ENCODE measurements at places on chromosomes 7 and 10.

- no peak for DNase-seq
These were observed 182.3 kb downstream of the MAD1L1 start for GRCh38 chr7:2050511-2050866.

- DNase-seq: no peak
These were observed 6.1 kb upstream of the GUSB start for GRCh38 chr7:65988084-65988483.

- DNase-seq: no peak
These were observed 27.2 kb downstream of the CDH23 start for GRCh38 chr10:71423901-71424300.

DNA sequence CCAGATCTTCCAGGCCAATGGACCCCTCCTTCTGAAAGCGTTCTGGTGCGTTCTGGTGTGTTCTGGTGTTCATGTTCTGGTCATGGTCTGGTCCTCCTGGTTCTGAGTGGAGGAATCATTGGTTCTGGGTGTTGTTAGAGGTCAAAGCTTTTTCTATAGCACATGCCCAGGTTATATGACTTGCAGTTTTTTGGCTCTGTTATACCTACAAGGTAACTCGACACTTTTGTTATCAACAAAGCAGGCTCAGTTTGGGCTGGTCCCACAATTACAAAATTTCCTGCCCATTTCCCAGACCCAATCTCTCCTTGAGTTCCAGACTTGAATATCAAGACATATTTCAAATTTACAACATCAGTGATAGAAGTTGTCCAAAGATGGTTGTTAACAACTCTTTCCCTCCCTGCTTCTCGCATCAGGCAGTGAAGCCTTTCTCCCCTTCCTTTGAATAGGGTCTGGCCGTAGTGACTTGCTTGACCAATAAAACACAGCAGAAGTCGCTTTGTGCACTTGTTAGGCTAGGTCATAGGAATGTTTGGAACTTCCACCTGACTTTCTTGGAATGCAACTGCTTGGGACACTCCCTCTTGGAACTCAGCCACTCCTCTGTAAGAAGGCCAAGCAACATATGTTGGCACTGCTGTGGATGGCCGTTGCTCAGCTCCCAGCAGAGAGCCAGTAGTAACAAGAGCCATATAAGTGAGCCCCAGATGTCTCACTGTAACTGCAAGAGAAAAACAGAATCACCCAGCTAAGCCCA lies 83.1 kb upstream of the STEAP1B start:
- DNase-seq: peak; percentile 35

GRCh38 chr7:47291461-47292081 lies 290.3 kb downstream of the TNS3 start:
- DNase-seq: no peak

DNA sequence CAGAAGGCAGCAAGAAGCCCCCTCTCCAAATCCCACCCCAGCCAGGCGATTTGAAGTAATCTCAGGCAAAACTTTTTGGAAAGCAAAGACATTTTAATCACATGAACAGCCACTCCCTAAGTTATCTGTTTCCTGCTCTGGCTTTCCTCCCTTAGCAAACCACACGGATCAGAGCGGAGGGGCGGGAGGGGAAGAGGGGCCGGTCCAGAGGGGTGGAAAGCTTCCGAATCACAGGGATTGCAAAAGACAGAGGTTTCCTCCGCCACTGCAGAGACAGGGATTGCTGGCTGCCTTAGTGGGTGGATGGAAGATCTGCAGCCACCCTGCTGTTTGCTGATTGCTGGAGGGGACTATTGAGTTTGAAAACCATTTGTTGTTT lies 41.2 kb downstream of the ZCCHC24 start:
- DNase-seq: no peak

GRCh38 chr7:158856883-158857668 lies 718 bp downstream of the DYNC2I1 start:
- no peak for DNase-seq

- DNase-seq: no peak
These were observed 27.8 kb downstream of the MAGI2 start for GRCh38 chr7:79425665-79426064.

GRCh38 chr7:151429560-151430331 lies 10.2 kb downstream of the CRYGN start:
- no peak for DNase-seq

GRCh38 chr10:33111488-33112051 lies 153.5 kb upstream of the ITGB1 start:
- no peak for DNase-seq

GRCh38 chr10:56316603-56317002 lies 44.5 kb downstream of the ZWINT start:
- no peak for DNase-seq

- DNase-seq: no peak
These were observed 19.7 kb downstream of the AQP1 start for GRCh38 chr7:30931161-30931928.

- DNase-seq: no peak
These were observed 172.8 kb upstream of the CDK1 start for GRCh38 chr10:60605476-60605875.

GRCh38 chr10:117926491-117926890 lies 120.2 kb downstream of the RAB11FIP2 start:
- DNase-seq: no peak

DNA sequence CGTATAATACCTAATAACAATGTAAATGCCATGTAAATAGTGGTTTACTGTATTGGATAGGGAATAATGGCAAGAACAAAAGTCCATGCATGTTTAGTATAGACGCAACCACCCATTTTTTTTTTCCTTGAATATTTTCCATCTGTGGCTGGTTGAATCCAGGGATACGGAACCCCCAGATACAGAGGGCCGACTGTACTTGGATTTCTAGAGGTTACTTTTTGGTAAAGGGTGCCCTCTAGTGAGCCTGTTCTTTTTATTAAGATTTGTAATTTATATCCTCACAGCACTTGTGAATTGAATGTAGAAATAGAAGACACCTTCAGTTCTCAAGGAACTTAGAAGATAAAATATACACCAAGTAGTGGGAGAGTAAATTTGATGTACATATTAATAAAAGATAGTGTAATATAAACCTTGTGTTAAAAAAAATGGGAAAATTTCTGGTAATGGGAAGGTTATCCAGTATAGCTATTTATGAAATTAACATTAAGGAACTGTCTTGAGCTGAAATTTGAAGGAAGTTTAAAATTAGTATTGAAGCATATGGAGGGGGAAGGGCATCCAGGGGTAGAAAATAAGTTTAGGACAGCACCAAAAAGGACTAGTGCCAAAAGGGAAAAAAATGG lies 32.0 kb downstream of the EXOC6 start:
- peak; percentile 67 for DNase-seq

DNA sequence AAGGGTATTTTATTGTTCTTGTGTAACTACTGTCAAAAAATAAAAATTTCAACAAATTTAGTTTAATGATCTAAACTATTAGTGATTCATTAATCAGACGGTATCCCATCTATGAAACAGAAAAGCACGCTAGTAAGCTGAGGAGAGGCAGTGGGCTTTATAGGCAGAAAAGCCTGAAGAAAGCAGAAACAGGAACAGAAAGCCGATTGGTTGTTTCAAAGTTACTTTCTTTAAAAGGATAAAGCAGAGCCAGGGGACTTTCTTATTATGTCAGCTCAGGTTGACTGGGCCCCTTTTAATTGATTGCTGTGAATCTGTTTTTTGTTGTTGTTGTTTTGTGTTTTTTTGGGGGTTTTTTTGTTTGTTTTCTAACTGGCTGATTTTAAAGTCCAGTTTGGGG lies 105.5 kb downstream of the TES start:
- no peak for DNase-seq
